Effector memory CD8-positive, alpha-beta T cell (primary cell): ENCODE measurements at places on chromosomes 13 and 19.

- no peak for DNase-seq
Measured at GRCh38 chr13:36696410-36697010, 22.7 kb downstream of the SERTM1 start.

DNA sequence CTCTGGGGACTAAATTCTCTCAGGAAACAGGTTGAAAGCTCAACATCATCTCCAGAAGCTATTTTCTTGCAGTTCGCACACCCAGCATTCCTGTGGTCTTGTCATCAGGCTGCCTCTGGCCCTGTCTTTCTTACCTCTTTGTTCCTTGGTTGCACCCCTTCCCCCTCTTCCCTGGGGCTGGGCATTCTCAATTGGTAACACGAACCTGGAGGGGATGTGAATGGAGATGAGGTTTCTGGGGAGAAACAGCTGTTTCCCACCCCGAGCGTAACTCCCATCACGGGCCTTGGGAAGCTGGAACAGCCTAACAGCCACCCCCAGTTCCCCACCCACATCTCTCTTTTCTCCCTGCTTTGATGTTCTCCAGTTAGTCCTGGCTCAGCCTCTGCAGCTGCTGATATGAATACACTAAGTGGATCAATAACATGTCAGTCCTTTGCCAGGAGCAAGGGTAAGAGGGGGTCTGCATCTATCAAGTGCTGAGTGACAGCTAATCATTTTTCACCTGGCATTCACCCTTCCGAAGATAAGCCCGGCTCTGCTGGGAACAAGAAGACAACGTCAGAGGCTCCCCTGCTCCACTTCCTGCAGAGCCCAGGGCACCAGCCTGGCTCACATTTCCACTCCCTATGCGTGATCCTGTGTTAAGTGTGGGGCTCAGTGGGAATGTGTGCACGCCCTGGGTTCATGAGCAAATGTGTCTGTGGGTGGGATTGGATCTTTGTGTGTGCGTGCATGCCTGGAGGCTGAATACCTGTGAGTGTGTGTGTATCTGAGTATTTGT is 74.0 kb upstream of the KCTD15 start:
- DNase-seq: no peak

DNA sequence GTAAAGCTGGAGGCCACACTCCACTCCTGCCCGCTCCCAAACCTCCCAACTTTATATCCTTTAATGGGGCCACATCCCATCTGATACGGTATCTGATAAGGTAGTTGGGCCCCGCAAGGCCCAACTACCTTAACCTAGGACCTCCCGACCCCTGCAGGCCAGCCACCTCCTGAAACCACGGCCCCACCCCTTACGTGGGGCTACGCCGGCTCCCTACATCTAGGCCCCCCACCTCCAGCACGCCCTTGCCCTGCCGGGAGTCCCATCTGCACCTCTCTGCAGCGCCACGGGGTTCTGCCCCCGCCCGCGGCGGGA is 2.2 kb downstream of the IGFLR1 start:
- DNase-seq: no peak

DNA sequence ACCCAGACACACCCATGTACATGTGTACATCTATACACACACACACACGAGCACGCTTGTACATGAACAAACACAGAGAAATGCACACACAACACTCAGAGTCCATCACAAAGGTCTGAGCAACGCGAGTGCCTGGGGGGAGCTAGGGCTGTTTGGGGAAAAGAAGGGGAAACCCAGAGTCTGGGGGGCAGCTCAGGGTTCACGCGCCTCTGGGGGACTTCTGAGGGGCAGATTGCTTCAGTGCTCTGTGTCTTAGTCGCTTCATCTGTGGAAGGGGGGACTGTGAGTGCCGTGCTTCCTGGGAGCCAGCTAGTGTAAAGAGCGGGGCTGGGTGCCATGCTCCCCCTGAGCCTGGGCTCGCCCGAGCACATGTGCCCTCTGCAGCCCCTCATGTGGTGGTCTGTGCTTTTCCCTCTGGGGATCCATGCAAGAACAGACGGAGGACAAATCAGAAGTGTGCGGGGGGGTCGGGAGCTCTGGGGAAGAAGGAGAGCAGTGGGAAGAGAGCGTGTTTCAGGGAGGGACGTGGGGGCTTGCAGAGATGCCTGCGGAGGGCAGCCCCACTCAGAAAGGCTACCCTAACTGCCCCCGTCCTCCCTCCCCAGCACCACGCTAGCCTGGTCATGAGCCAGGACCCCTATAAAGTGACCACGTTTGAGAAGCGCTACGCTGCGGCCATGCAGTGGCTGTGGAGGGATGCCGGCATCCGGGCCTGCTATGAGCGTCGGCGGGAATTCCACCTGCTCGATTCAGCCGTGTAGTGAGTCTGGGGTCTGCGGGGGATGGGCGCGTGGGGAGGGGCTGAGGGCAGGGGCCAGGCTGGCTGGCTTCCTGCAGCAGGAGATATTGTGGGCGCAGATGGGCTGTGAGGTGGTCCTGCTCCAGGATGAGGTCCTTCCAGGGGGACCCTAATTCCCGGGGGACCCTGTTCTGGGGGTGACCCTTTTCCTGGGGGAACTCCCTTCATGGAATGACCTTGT is 14.0 kb downstream of the GNA15 start:
- no peak for DNase-seq

GRCh38 chr13:29484236-29484635 is 111.3 kb downstream of the SLC7A1 start:
- DNase-seq: no peak

DNA sequence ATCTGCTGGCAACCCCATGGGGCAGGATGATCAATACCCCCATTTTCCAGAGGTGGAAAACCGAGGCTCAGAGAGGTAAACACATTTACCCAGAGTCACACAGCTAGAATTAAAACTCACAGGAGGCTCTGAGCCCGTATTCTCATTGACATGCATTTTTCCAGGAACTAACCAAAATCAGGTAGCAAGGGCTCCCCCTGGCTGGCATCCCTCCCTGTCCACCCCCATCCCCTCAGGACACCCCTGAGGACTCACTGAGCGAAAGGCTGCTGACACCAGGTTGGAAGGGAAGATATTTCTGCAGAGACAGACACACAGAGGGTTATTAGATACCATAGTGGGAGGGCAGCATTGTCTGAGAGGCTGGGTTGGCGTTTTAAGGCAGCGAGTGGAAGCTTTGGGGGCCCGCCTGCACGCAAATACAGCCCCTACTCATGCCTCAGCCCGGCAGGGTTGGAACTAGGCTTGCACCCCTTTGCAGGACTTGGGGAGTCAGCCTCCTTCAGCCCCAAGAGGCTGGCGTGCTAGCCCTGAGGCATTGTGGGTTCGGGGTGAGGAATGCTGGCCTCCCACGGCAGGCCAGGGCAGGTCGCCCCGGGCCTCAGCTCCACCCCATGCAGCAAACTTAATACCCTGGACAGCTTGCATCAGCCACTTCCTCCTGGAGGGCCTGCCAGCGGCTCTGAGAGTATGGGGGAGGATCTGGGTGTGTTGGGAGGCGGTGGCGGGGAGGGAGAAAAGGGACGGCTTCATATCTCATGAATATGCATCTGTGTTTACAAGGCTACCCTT is 3.9 kb downstream of the SLC1A5 start:
- peak; percentile 21 for DNase-seq

DNA sequence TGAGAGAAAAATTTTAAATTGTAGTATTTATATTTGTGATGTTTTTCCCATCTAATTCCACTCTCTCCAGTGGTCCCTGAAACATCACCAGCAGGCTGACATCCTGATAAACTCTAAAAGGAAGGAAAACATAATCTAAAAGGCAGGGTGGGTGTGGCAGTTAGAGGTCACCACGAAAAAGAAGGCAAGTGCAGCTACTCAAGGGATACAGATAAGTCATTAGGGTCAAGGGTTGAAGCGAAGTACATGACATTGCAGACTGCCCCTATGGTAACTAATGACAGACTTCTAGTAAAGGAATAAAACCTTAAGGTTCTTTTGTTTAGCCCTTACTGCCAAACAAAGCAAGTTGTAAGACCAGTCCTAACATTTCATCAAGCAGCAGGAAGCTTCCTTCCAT is 6.0 kb upstream of the NEK3 start:
- DNase-seq: no peak

DNA sequence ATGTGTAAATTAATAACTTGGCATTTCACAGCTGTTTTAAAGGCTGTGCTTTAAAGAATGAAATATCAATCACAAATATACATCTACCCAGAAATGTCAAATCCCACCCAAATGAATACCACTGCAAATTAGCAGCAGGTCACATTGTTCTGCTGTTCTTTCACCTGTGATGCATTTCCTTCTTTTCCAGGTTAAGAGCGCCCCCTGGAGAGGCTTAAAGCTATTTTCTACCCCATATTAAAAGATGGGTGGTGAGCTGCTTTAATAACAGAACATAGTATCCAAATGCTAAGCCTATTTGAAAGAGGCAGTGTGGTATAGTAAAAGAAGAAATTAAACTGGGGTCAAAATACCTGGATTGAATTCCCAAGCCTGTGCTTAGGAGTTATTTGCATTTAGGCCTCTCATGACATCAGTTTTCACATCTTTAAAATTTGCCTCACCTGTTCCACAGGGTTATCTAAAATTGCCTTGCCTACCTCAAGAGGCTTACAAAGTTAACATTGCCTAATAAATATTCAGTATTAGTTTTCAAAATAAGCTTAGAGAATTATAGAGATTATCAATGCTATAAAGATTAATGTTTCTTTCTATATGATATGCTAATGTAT is 396.9 kb upstream of the SLITRK5 start:
- no peak for DNase-seq

- DNase-seq: no peak
Measured at GRCh38 chr19:6707011-6707657, 13.3 kb downstream of the C3 start.

- DNase-seq: no peak
Measured at GRCh38 chr19:6711605-6712004, 8.8 kb downstream of the C3 start.

GRCh38 chr19:49133621-49134454 is 14.5 kb downstream of the PPFIA3 start:
- no peak for DNase-seq
